ENCODE measurements at places on chromosomes 11 and 22.
A peak's percentile ranks its signal among the peaks of the same experiment; 100 is the strongest.

GRCh38 chr11:20415432-20415831 lies 27.9 kb downstream of the PRMT3 start:
- DNase-seq, result no peak

DNA sequence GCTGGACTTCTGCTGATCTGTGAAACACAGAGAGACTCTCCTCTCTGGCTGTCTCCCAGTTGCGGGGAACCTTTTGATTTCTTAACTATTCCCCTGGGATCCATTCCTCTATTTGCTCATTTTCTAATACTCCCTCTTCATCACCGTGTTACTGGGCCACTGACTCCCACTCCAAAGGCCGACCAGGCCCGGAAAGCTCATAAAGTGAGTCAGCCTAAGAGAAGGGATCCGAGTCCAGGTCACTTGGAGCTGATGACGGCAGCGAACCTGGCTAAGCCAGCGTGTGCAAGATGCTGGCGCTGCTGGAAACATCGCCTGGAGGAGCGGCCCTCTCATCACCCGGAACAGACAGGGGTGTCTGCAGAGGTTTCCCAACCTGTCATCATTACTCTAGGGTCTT lies 112.8 kb downstream of the FBXO7 start:
- no peak for DNase-seq

DNA sequence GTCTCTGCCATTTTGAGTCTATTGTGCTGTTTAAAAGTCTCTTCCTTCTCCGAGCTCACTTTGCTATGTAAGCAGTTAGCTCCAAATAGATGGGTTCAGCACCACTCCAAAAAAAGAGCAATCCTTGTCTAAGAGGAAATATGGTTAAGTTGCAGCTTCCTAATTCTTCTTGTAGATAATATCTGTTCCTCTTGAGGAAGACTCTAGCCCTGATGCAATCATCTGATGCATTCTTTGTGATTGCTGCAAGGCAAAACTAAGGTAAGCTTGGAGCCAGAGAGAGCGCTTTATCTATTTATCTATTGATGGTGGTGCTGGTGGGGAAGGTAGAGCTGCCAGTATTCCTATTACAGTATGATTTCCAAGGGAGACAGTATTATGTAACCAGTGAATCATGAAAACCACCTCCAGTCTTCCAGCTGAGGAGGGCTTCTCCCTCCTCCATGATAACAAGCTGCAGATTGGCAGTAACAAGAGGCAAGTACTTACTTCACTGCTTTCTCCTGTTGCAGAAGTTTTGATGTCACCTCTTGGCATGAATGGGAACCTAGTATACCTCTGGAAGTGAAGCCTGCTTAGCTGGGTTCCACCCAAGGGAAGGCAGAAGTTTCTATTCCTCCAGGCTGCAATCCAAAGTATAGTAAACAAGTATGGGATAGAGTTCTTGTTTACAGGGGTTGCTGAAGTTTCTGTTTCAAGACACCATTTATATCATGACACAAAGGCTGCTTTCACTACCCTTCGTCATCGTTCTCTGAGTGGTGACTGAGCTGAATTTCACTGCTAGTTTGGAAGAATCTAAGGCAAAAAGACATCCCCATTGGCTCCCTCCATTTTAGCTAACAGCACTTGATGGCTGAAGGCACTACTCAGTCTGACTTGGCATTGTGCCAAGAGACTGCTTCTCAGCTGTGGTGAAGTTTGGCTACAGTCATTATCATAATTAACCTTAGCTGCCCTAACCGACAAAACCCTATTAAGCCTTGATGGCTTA lies 49.7 kb downstream of the FDX1 start:
- no peak for DNase-seq

DNA sequence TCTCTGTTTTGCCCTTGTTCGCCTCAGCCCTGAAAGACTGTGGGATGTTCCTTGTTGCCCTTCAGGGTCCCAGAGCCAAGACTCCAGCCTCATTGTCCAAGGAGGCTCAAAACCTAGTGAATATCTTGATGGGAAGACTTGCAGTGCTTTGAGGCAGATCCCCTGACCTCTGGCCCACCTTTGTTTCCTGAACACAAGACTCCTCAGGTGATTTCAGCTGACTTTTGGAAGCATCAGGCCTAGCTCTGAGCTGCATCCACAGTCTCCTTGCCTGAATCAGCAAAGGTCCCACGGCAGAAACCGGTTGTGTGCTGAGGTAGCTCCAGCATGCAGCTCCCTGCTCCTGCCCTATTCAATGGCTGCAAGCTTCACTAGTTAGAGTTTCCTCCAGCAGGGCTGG lies 159.3 kb upstream of the B3GAT1 start:
- DNase-seq, result no peak

GRCh38 chr11:65112546-65113360 lies 1.1 kb downstream of the TM7SF2 start:
- peak; percentile 95 for DNase-seq

GRCh38 chr11:73260127-73260457 lies 12.0 kb upstream of the P2RY6 start:
- DNase-seq, result no peak

- DNase-seq, result no peak
Measured at GRCh38 chr11:86463120-86463519, 88.4 kb downstream of the CCDC81 start.

All from spleen (tissue), 13 donors.